Bronchial smooth muscle cell (primary cell): ENCODE measurements at places on chromosomes 5 and 9. TPM values are rescaled to one million over a fixed set of nuclear protein-coding genes. Genes with fewer than 3 reads are reported as not detected.

Gene PCDHA1
- total RNA-seq = under 0.01 TPM in 2 replicates

Gene RLN2
- not detected in 2 replicates for total RNA-seq

Gene EIF4E1B
- total RNA-seq = 0.26 TPM in 1 of 2 replicates, not detected in the other

Gene AIF1L
- 0.16 and 6.8 TPM in 2 replicates for total RNA-seq

Gene DBH
- not detected in 2 replicates for total RNA-seq

Gene ZFP2
- total RNA-seq = 1.9 and 2.6 TPM in 2 replicates

Gene FAM81B
- not detected in 2 replicates for total RNA-seq

Gene BAAT
- total RNA-seq = 0.16 TPM in 1 of 2 replicates, not detected in the other
